Ecto neural progenitor cell (in vitro differentiated cells): ENCODE measurements at places on chromosomes 6 and 20.

GRCh38 chr6:132798869-132799538 lies 567 bp upstream of the SLC18B1 start:
- peak; percentile 66 for DNase-seq

GRCh38 chr6:106146852-106147351 lies 60.8 kb downstream of the PRDM1 start:
- DNase-seq, result no peak

DNA sequence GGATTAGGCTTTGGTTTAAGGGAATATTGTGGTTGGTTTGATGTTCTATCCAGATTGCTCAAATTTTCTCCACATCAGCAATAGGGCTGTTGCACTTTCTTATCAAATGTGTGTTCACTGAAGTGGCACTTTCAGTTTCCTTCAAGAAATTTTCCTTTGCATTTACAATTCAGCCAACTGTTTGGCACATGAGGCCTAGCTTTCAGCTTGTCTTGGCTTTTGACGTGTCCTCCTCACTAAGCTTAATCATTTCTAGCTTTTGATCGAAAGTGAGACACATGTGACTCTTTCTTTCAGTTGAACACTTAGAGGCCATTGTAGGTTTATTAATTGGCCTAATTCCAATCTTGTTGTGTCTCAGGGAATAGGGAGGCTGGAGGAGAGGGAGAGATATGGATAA lies 104.8 kb downstream of the FLRT3 start:
- DNase-seq, result no peak

- DNase-seq, result no peak
Measured at GRCh38 chr6:53201270-53201669, 52.6 kb upstream of the GCM1 start.

DNA sequence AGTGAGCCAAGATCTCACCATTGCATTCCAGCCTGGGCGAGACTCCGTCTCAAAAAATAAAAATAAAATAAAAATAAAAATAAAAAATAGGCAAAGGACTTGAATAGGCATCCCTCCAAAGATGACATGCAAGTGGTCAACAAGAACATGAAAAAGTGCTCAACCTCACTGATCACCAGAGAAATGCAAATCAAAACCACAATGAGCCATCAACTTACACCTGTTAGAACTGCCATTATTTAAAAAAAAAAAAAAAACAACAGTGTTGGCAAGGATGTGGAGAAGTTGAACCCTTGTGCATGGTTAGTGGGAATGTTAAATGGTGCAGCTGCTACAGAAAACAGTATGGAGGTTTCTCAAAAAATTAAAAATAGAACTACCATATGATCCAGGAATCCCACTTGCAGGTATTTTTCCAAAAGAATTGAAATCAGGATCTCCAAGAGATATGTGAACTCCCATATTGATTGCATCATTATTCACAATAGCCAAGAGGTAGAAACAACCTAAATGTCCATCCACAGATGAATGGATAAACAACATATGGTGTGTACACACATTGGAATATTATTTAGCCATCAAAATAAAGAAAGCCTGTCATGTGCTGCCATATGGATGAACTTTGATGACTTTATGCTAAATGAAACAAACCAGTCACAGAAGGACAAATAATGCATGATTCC lies 2.8 kb downstream of the C20orf203 start:
- no peak for DNase-seq

DNA sequence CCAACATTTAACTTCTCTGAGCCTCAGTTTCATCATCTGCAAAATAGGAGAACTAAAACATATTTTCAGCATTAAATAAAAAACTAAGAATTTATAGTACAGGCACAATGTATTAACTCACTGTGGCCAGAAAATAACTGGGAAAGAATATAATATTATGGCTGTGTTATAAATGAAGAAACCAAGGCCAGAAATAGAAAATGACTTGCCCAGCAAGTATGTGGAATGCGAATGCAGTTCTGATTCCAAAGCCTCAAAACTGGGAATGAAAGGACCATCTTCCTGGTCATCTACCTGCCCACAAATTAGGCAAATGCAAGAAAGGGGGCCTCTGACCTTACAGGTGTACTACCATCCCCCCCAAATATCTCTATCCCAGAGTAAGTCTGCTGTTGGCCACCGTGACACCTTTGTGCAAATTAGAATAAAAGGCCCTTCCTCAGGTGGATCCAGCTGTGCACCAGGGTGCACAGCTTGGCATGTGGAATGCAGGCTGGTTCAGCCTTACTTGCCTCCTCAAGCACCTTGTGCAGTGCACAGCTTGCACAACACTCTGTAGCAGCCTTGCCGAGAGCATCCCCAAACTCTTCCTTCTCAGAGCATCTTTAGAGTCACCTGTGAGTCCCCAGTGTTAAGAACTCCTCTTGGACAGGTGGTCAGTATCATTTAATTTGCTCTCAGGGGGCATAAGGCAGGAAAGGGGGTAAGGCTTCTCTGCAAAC lies 4.4 kb downstream of the SLC13A3 start:
- no peak for DNase-seq

DNA sequence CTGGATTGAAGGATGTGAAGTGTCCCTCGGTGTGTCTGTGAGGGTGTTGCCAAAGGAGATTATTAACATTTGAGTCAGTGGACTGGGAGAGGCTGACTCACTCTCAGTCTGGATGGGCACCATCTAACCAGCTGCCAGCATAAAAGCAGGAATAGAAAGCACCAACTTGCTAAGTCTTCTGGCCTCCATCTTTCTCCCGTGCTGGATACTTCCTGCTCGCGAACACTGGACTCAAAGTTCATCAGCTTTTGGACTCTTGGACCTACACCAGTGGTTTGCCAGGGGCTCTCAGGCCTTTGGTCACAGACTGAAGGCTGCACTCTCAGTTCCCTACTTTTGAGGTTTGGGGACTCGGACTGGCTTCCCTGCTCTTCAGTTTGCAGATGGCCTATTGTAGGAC lies 220.3 kb upstream of the LRFN2 start:
- DNase-seq, result no peak

GRCh38 chr6:26520237-26520849 lies 17.8 kb upstream of the HMGN4 start:
- no peak for DNase-seq

- DNase-seq, result no peak
Measured at GRCh38 chr20:59082981-59083380, 40.4 kb upstream of the PRELID3B start.

- no peak for DNase-seq
Measured at GRCh38 chr6:169344750-169345065, 91.1 kb upstream of the THBS2 start.

DNA sequence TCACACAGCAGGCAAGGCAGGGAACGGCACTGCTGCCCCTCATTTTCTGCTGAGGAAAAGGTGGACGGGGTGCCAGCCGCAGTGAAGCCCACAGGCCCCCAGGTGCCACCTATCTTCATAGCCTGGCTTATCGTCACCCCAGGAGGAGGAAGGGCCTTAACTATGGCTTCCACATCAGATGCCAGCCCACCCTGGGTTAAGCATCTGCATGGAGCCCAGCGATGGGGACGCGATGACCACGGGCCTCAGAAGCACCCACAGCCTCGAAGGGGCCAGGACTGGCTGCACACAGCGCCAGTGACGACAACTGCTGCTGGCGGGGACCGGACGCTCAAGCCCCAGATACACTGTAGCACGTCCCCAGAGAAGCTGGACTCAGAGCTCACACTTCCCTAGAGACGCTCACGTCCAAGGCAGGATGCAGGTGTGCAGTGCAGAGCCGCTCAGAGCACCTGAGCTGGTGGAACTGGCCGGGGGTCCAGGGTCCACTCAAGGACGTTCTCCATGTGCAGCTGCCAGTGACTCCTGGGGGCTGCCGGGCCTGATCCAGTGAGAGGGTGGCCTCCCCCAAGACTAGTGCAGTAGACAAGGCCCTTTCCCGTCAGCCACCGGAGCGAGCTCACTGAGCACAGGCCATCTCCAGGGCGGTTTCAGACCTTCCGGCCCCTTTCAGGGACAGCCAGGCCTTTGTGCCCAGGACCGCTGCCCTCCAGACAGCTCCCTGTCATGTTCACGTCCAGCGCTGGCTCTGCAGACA lies 83.0 kb downstream of the YTHDF1 start:
- DNase-seq, result no peak

- DNase-seq, result no peak
Measured at GRCh38 chr6:104686550-104687175, 173.1 kb downstream of the HACE1 start.

DNA sequence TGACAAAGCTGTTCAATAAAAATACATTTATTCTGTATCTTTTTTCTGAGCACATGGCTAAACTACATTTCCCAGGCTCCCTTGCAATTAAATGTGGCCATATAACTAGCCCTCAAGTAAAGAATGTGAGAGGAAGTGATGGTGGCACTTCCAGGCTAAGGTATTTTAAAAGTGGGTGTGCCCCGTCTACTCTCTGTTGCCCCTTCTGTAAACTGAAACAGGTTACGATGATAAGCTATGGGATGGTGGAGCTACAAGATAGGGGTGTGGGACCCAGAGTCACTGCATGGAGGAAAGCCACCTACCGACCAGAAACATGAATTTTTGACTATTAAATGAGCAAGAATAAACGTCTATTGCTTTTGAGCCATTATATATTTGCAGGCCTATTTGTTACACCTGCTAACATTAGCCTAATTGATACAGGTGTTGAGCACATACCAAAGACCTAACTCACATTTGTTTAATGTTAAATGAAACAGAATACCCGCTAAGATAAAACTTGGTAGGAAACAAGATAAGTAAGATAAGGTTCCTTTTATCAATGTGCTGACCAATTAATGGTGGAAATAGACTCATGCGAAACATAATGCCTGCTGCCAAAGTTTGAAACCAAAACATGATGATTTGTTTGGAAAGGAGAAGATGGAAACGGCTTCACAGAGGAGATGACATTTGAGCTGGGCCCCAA lies 3.1 kb downstream of the FYN start:
- DNase-seq, result no peak

DNA sequence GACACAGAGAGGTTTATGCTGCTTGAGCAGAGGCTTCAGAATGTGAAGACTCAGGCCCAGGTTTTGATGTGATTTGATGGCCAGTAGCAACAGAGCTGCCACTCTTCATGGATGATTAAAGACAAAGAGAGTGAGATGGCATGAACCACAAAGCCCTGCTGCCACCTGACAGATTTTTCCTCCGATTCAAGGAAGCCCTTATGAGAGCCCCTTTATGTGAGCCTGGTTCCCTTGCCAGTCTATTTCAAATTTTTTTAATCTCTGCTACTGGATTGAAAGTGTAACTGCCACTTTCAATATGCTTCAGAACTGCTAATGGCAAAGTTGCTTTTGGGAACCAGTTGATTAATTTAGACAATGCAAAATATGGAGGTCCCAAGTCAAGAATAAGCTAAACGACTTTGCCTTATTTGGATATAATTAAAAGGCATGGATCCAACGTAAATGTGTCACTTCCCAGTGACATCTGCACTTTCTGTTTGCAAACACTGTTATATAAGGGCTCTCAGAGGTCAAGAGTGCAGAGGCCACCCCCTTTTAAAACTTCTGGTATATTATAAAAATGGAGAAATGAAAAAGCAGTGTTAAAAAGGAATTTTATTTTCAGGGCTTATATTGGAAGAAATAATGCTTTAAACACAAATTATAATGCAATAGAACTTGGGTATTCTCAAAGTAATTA lies 238.9 kb upstream of the FLRT3 start:
- DNase-seq, result no peak

DNA sequence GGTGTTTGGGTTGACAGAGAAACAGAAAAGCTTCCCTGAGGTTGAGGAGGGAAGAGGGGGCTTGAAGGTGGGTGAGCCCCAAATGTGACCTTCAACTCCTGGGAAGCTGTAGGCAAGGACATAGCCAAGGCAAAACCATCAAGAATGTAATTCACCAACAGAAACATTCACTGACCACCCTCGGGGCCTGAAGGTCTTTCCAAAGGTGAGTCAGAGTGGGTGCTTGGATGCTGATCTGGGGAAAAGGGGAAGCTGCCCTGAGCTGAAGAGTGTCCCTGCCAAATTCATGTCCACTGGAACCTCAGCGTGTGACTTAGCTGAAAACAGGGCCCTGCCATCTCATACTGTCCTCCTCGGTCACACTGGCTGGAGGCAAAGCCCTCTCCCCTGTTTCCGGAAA lies 234.2 kb upstream of the SULF2 start:
- DNase-seq, result no peak

GRCh38 chr20:16608277-16608650 lies 35.0 kb upstream of the KIF16B start:
- DNase-seq, result no peak

- no peak for DNase-seq
Measured at GRCh38 chr6:88377976-88378568, 211.9 kb upstream of the CNR1 start.

DNA sequence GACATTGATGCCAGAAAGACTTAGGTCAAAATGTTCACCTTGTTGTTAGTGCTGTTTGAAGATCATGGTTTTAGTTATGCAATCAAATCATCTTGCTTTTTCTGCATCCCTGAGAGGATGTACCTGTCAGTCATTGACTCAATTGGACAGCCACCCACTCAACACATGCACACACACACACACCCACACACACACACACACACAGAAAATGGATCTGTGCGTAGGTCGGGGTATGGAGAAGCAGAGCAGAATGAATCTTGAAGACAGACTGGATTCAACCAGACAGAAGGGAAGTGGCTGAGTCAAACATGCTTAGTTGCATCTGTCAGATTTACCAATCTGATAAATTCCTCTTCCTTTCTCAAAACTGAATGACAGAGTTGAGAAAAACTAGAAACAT lies 19.1 kb upstream of the ZSCAN23 start:
- DNase-seq, result no peak

- no peak for DNase-seq
Measured at GRCh38 chr6:19759117-19759880, 77.9 kb upstream of the ID4 start.

DNA sequence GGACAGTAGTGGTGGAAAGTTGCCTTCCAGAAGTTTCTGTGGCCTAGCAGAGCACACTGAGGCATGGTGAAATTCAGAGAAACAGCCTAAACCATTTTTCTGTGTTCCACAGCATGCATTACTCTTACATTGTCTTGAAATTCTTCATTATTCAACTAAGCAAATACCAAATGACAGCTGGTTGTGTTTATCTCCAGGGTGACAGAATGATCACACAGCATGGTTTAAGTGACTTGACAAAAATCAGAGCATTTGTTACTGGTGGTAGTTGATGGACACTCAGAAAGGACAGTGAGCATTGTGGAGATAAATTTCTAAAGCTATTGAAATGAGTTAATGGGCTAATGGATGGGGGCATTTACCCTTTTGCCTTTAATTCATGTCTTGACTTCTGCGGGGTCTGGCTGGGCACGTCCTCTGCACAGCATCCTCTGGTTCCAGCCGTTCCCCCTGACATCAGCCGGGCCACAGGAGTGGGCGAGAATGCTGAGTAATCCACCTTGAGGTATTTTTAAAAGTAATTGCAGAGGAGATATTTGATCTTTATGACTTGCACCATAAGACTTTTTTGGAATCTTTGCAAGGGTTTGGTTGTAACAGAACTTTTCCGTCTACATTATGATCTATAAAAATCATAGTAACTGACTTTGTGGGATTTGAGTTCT lies 78.9 kb upstream of the SCP2D1 start:
- DNase-seq, result no peak

DNA sequence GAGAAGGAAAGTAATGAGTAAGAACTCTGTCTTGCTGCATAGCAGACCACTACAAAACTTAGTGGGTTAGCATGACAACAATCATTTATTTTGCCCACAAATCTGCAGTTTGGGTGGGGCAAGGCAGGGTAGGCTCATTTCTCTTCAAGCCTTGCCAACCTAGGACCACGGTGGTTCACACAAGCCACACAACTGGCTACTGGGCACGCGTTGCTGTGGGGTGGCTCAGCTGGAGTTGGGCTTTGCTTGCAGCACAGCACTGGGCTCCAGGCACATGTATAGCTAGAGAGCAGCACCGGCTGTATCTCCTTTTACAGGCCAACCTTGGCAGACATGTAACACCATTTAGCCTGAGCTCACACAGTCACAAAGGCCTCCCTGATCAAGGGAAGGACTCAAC lies 4.6 kb upstream of the NXT1 start:
- DNase-seq, result no peak
